Hepatic stellate cell (primary cell): ENCODE measurements at places on chromosomes 5 and 9.

GRCh38 chr9:81145331-81145963 lies 543.9 kb downstream of the TLE1 start:
- DNase-seq = peak; percentile 32

GRCh38 chr5:171462928-171463861 lies 43.7 kb downstream of the FGF18 start:
- no peak for DNase-seq

GRCh38 chr5:59380350-59380951 lies 513.1 kb downstream of the PDE4D start:
- peak; percentile 1 for DNase-seq

- DNase-seq = no peak
Observed at GRCh38 chr5:73295921-73296320, 122.9 kb downstream of the TMEM174 start.

DNA sequence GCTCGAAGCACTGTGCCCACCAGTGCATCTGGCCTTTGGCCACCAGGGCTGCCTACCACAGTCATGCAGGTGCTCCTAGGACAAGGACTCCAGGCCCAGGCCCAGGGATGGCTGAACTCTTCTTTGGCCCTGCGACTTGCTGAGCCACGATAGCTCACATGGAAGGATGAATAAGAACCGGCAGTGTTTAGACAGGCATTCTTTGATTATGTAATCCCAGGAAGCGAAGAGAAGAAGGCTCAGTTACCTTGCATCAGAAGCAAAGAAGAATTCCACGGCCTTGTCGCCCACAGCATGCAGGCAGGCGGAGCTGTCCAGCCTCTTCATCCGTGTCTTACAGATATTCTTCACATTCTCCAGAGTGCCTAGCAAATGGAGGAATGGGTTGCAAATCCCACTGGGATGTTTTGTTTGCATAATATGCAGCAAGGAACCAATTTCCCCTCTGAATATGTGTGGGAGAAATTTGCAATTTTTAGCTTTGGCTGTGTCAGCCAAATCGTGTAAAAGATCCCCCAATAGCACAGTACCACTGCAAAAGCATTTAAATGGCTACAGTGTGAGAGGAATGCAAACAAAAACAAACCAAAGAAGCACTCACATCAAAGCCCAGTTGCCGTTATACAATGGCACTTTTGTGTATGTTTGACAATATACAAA lies 29.1 kb downstream of the GFPT2 start:
- DNase-seq = no peak

DNA sequence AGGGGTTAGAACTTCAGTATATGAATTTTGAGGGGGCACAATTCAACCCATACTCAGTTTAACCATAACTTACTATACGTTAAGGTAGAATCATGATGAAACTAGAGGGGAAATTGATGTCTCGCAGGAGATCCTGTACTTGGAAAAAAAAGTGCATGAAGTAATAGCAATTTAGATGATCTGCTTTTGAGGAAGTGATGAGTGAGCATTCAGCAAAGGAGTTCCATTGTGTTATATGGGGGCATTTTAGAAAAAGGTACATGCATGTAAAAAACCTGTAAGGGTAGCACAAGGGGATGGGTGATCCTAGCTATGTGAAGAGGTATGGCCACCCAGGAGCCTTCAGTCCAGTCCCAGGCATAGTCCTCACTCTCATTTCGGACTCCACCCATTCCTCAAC lies 14.8 kb upstream of the TMC1 start:
- DNase-seq = no peak

GRCh38 chr5:10275991-10276390 lies 25.9 kb downstream of the CCT5 start:
- DNase-seq = no peak

- no peak for DNase-seq
Observed at GRCh38 chr5:38290028-38290653, 31.8 kb downstream of the EGFLAM start.

DNA sequence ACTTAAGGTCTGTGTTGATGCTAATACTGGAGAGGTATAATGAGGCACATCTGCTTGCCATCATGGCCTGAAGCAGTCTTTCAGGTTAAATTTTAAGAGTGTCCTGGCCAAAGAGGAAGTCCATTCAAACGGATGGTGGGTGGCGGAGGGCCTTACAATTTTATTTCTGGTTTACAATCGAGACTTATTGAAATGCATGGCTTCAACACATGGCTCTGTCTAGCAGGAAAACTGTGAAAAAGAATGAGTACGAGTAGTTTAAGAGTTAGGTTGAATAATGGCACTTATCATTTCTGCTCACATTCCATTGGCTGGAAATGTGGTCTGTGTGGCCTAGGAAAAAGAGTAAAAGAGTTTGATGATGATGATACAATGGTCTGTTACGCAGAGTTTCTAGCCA lies 42.1 kb downstream of the LRRC70 start:
- no peak for DNase-seq
